Osteocyte (in vitro differentiated cells): ENCODE measurements at places on chromosomes 4 and X.
A peak's percentile ranks its signal among the peaks of the same experiment; 100 is the strongest.

- H3K4me1 ChIP-seq: peaks cover 13% of the 10 kb centered on the region
- H3K27me3 ChIP-seq: no peaks in the 10 kb centered on the region
- DNase-seq: no peak
These were observed 78.3 kb upstream of the UNC5C start for GRCh38 chr4:95627024-95627605.

GRCh38 chr4:56684320-56685050 lies 3.4 kb upstream of the HOPX start:
- no peak for DNase-seq
- H3K36me3 ChIP-seq: no peaks in the 10 kb centered on the region
- no peak overlapping the region for H3K4me3 ChIP-seq

GRCh38 chrX:40090961-40091360 lies 6.8 kb downstream of the BCOR start:
- peaks cover 61% of the 10 kb centered on the region for H3K4me1 ChIP-seq
- no peak for DNase-seq
- peak overlapping the region; percentile 93 for H3K27ac ChIP-seq
- H3K27me3 ChIP-seq: no peaks in the 10 kb centered on the region
- H3K36me3 ChIP-seq: peaks cover 2% of the 10 kb centered on the region

GRCh38 chr4:150583287-150584110 lies 1.5 kb downstream of the MAB21L2 start:
- H3K36me3 ChIP-seq: peaks cover 22% of the 10 kb centered on the region
- peak overlapping the region; percentile 98 for H3K27ac ChIP-seq
- no peak for DNase-seq

DNA sequence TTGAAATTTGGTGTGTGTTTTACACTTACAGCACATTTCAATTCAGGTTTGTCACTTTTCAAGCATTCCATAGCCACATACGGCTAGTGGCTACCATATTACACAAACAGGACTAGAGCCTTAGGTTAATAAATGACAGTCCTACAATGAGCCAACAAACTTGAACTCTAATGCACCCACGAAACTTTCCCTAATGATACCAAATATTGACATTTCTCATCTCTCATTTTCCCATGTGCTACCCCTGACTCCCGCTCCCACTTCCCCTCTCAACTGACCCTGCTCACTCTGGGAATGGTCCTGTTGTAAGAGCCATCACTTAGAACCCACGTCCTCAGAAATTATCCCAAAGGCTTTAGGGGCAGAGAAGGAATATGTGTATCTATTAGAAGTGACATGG lies 4.9 kb upstream of the TLR10 start:
- no peak overlapping the region for H3K4me3 ChIP-seq
- H3K4me1 ChIP-seq: peaks cover 1% of the 10 kb centered on the region
- no peaks in the 10 kb centered on the region for H3K36me3 ChIP-seq
- H3K27me3 ChIP-seq: no peaks in the 10 kb centered on the region

DNA sequence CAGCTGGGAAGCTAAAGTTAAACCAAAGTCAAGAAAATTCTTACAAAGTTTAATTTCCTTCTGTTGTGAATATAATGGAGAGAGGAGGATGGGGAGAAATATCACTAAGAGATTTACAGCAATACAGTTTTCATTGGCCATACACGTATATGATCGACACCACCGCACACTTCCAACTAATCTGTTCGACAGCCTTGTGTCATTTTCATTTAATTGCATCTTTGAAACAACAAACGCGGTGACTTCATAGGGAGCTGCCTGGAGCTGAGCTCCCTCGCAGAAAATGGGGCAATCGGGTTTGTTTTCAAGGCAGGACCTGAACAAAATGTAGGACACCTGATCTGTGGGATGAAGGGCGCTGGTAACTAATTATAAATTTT lies 1.3 kb downstream of the PTPN13 start:
- H3K27me3 ChIP-seq: no peaks in the 10 kb centered on the region
- no peak for DNase-seq
- peak overlapping the region; percentile 87 for H3K4me3 ChIP-seq
- H3K4me1 ChIP-seq: peaks cover 49% of the 10 kb centered on the region

GRCh38 chr4:157040405-157040804 lies 35.5 kb upstream of the GLRB start:
- no peaks in the 10 kb centered on the region for H3K27me3 ChIP-seq
- H3K27ac ChIP-seq: no peak overlapping the region
- DNase-seq: no peak
- no peaks in the 10 kb centered on the region for H3K36me3 ChIP-seq

DNA sequence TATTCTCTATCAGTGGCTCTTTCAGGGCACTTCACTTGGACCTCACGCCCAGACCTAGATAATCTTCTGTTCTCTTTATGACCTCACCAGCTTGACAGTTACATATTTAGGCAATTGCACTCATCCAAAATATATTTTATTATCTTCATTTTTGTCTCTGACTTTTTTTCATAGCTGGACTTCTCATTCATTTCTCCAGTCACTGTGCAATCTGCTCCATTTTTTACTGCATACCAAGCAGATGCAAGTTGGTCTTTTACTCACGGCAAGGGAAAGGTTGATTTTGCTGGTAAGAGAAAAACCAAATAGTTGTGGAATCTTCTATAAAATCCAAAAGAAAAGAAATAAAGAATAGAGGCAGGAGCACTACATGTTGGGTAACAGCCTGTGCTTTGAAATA lies 31.7 kb downstream of the MAD2L1 start:
- H3K27ac ChIP-seq: no peak overlapping the region
- H3K27me3 ChIP-seq: peaks cover 20% of the 10 kb centered on the region
- H3K36me3 ChIP-seq: no peaks in the 10 kb centered on the region
- H3K4me1 ChIP-seq: no peaks in the 10 kb centered on the region

- H3K4me3 ChIP-seq: no peak overlapping the region
- DNase-seq: no peak
- H3K4me1 ChIP-seq: peaks cover 42% of the 10 kb centered on the region
- peaks cover 51% of the 10 kb centered on the region for H3K36me3 ChIP-seq
These were observed 26.8 kb downstream of the FAM114A1 start for GRCh38 chr4:38894322-38894982.

DNA sequence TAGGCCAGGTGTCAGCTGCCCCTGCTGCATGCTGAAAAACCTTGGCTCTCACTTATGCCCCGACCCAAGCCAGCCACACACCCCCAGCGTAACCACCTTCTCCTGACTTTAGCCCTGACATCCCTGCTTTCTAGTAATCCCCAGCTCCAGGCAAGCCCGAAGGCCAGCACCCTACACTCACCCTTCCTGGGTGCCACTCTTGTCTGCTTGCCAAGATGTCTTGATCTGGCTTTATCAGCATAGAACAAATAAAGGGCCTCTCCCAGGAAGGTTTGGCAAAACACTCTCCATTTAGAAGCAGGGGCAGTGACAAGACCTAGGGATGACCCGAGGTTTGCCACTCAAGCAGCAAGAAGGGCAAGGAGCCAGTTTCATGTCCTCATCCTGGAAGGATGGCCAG lies 6.8 kb upstream of the MAP9 start:
- DNase-seq: no peak
- no peaks in the 10 kb centered on the region for H3K4me1 ChIP-seq
- no peaks in the 10 kb centered on the region for H3K36me3 ChIP-seq
- peaks cover 16% of the 10 kb centered on the region for H3K27me3 ChIP-seq
